GOT3 (cell line): ENCODE measurements at places on chromosomes 1 and 21.

DNA sequence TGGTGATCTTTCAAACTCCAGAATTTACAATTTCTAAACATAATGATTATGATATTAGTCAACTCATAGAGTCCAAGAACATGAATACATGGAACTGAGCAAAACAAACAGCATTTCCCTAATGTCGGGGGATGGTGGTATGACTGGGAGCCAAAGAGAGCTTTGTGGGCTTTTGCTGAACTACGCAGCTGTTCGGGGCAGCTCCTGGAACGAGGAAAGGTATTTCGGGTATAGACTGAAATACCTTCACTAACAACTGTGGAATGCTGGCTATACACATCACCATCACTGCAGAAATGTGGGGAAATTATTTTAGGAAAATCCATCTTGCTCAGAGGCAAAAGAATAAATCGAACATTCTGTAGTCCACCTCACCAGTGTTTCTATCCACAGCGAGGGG lies 30.2 kb upstream of the VPS26C start:
- no peak for DNase-seq

DNA sequence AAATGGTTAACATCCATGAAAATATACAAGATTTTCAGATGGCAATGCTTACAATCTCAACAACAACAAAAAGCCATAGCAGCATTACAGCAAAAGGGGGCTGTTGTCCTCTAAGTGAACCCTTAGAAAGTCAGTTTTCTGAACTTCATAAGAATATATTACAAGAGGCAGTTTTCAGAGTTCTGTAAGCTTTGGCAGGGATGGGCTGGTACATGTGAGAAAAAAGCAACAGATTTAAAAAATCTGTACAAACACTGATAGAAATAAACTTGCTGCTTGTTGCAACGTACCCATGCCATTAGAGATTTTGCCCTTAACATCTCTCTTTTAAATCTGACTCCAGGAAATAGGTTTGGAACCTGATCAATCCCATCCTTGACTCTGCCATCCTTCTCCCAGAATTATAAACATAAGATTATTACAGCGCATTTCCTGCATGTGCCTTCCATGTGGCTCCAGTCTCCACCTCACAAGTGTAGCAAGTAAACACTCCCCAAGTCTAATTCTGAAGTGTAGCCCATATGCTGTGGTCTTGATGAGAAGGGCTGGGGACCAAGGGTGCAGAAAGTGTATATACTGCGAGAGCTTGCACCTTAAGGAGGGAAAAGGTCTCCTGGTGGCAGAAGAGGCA lies 101.4 kb upstream of the TSPAN2 start:
- DNase-seq: no peak

DNA sequence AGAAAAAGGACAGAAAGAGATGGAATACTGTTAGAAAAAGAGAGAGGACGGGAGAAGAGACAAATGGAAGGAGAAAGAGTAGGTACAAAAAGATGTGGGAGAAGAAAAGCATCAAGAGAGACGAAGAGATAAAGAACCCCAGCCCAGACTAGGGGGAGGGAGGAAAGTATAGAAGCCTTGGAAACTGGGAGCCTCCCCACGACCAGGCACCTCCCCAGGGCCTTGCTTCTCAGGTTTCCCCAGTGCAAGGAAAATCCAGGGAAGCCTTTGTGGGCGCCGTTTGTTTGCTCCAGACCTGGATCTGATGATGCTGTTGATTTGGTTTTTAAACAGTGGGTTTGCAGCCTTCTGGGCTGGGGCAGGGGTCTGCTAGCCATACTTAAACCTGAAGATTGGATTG lies 15.2 kb upstream of the ALX3 start:
- DNase-seq: no peak

DNA sequence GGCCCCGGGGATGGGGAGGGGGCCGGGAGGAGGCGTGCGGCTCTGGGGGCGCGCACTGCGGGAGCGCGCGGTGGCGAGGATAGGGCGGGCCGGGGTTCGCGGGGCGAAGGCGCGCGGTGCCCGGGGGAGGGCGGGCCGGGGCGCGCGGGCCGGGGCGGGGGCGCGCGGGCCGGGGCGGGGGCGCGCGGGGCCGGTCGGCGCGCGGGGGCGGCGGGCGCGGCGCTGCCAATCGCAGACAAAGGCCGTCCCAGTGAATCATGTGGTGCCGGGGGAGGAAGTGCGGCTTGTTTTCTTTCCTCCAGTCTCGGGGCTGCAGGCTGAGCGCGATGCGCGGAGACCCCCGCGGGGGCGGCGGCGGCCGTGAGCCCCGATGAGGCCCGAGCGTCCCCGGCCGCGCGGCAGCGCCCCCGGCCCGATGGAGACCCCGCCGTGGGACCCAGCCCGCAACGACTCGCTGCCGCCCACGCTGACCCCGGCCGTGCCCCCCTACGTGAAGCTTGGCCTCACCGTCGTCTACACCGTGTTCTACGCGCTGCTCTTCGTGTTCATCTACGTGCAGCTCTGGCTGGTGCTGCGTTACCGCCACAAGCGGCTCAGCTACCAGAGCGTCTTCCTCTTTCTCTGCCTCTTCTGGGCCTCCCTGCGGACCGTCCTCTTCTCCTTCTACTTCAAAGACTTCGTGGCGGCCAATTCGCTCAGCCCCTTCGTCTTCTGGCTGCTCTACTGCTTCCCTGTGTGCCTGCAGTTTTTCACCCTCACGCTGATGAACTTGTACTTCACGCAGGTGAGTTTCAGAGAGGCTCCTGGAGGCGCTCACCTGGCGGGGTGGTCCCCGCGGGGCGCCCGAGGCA lies at the start of gene GPR137B:
TSS of gene GPR137B (plus strand) at position 287 of the 851 bp plus-strand sequence. CDS start at position 371, 84 bp downstream.
- no peak for DNase-seq

- DNase-seq: no peak
Observed at GRCh38 chr1:40318970-40319621, 2.0 kb upstream of the COL9A2 start.

DNA sequence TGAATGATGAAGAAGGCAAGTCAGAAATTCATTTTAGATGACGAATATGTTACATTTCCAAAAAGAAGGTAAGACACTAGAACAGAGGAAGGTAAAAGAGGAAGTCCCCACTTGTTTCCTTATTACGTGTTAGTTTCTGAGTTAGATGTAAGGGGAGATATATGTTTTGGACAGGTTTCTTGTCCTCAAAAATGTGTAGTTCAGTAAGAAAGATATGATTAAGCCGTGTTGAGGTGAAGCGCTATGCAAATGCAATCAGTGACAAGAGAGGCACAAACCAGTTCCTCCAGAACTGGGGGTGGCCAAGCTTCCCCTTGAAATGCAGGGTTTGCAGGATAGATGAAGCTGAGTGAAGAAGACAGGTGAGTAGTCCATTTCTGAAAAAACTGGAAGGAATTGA lies 293.3 kb upstream of the RUNX1 start:
- DNase-seq: no peak

DNA sequence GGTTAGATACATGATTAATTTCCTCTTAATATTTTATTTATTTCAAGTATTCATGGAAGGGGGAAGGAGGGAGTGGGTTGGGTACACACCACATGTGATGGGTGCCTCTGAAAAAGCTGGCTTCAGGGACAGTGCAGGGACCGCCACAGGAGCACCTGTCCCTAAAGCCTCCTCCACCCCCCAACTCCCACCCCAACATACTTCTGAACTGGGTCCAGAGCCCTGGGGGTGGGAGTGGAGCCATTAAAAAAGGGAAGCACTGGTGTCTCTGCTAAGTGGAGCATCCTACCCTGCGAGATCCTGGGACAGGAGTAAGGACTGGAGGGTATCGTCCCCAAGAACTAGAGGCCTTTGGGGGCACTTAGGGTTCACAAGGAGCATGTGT lies 5.6 kb upstream of the CLEC20A start:
- no peak for DNase-seq

- no peak for DNase-seq
Observed at GRCh38 chr1:221165839-221166500, 286.7 kb downstream of the HLX start.

DNA sequence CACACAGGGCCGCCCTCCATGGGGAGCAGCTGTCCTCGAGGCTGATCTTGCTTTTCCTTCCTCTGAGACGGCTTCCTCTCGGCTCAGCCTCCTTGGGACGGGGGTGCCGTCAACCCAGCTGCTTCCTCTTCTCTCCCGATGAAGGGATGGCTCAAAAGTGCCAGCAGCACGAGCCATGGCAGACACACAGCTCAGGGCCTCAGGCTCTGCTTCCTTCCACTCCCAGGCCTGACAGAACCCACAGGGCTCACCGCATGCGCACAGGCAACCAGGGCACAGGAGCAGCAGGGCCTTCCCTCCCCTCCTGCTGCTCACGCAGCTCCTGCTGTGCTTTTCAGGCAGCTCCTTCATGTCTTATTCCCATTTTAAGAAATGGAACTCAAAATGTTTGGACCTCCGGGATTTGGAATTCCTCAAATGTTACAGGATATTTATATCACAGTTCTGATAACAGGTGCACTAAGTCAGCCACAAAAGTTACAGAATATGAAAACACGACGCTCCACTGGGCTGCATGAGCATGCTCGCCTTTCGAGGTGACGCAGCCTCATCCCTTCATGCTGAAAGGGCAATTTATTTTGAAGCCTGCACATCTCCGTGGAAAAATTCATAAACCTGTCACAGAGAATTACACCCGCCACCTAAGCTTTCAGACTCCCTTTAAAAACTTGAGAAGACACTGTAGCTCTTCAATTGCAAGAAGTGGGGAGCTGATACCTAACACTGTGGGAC lies 84.4 kb downstream of the HSF2BP start:
- DNase-seq: no peak

DNA sequence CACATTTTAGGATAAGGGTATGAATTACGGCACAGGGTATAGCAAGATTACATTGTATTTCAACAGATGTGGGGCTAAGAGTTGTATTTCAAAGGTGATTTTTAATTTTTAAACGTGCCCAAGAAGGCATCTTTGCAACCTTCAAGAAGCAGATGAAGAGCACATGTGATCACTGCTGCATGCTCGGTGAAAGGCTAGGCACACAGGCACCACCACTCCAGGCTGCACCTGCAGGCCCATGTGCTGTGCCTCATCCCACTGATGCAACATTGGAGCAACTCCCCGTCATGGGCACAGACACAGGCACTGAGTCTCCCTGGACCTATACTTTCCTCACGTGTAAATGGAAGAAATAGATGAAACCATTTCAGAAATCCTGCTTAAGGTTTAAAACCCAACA lies 23.5 kb downstream of the UBE2G2 start:
- no peak for DNase-seq

GRCh38 chr1:246142320-246142893 lies 364.7 kb downstream of the SMYD3 start:
- DNase-seq: no peak

- DNase-seq: no peak
Observed at GRCh38 chr1:200468264-200469001, 58.6 kb upstream of the ZNF281 start.

- DNase-seq: peak; percentile 97
Observed at GRCh38 chr1:228374711-228375577, 31.7 kb downstream of the TRIM11 start.

- no peak for DNase-seq
Observed at GRCh38 chr1:229186373-229187056, 84.4 kb upstream of the RAB4A start.

DNA sequence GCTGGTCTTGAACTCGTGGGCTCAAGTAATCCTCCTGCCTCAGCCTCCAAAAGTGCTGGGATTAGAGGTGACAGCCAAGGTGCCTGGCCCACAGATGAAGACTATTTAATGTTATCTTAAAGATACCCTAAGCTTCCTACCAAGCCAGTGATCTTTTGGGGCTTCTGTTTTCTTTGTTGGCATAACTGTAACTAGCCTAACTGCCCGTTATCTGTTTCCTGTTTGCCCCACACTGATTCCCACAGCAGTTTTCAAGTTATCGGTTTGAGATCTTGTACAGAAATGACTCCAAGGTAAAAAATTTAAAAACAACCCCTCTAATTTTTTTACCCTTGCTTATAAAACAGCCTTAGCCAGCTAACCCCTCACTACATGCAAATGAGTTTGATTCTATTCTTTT lies 12.4 kb downstream of the SELL start:
- DNase-seq: no peak

DNA sequence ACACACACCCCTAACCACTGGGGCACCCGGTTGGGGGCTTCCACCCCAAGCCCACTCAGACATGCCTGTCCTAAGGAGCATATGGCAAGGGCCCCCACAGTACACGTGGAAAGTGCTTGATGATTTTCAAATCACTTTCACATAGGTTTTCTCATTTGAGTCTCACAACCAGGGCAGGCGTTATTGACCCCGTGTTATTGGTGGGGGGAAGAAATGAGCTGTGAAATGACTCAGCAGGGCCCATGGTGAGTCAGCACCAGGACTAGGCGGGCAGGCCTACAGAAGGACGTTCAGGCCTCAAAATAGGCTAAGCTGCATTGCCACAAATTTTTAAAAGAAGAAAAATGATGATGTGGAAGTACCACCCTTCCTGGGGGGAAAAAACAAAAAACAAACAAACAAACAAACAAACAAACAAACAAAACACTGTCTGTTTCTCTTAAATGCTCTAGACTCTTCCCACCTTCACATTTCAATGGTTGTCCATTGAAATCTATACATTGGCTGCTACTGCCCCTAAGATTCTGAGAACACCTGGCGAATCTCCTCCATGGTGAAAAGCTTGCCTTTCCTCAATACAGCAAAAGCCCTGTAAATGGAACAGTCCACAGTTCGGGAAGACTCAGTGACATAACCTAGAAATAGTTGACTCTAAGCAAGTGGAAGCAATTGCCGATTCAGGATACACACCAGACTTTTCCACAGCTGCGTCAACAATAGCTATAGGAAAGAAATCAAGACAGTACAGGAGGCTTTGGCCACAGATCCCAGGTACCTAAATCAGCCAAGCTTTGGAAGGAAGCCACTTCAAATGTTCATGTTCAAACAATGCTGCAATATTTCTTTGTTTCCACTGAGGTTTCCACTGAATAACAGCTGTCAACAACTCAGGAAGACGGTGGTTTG lies 234.7 kb downstream of the TOMM20 start:
- no peak for DNase-seq

DNA sequence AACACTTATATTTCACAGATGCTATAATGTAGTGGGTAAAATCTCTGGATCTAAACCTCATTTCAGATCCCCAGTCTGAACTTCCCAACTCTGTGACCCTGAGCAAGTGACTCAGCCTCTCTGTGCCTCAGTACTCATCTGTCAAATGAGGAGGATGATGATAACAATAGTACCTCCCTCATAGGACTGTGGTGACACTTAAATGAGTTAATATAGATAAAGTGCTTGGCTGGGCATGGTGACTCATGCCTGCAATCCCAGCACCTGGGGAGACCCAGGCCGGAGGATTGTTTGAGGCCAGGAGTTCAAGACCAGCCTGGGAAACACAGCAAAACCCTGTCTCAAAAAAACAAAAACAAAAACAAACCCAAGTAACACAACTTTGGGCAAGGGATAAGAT lies 4.7 kb upstream of the ECE1 start:
- DNase-seq: no peak

DNA sequence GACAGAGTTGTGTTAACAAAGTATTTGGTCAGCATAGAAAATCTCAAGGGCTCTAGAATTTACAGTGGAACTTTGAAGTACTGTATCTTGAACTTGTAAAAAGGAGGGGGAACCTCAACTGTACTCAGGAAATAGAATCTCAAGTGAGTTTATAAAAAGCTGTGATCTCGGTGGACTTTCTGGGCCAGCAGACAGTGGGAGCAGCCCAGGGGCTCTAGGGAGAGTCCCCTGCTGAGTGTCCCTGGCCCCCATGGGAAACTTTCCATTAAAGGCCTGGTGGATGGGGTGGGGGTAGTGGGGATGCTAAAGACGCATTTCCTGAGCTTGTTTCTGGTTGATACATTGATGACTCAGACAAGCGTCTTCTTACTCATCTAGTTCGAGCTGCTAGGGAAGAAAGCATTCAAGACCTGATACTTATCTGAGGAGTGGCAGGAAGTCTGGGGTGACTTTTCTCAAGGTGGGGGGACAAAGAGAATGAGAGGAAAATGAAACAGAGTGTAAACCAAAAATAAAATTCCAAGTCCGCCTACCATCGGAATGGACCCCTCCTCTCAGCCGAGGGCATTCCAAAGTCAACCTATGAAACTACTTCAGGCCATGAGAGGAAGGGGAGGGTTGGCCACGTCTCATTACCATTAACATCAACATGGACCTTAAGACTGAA lies 65.5 kb downstream of the NID1 start:
- no peak for DNase-seq
